Stimulated activated CD4-positive, alpha-beta T cell treated with anti-CD3 and anti-CD28 coated beads, Interleukin-1b, Interleukin-23, amount 100 ng/mL, for 48 hours (primary cell): ENCODE measurements at places on chromosomes 12 and 14.

DNA sequence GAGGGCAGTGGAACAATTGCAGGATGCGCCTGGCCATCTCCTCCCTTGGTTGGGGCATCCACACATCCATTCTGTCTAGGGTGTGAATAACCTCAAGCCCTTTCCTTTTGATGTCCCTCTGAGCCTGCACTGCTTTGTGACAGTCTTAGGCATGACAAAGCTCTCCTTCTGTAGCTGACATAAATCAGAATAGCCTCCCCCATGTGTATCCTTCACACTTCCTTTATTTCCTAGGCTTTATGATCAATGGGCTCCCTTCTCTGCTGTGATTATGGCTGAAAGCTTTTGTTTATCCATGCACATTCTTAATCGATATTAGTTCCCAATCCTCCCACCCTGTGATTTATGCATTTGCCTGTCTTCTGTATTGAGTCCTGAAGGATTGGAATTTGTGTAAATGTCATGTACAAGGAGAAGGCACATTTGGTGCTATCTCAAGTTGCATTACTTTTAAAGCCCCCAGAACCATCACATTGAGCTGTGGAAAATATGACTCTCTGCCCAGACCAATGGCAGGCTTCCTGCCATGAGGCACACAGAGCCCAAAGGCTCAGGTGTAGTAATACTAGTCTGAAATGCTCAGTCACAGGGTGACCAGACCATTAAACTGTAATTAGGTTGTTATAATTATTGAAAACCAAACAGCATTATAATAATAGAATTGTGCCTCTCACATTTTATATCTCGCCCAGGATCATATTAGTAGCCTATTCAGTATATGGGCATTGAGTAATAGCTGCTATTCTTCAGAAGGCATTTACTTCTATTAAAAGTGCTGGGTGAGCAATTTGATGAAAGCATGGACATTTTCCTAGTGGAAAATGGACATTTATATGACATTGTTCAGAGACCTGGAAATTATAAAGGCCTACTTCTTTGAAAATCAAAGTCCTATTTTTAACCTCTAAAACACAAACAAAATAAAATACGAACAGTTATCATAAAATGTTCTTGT is 14.0 kb downstream of the EMP1 start:
- DNase-seq = no peak

DNA sequence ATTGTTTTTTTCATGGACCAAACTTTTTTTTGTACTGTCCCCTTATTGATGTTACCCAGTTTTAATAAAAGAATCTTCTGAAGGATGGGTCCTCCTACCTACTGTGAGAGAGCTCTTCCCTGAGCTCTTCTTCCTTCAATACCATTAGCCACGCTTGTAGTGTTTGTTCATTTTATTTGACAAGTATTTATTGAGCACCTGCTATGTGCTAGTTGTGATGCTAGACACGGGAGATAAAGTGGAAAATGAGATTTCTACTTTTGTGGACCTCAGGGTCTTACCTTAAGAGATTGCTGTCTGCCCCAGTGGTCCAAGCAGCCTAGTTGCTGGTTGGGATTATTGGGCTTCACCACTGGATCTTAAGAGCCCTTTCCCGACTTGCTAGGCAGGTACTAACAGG is 3.2 kb upstream of the GPD1 start:
- DNase-seq = no peak

DNA sequence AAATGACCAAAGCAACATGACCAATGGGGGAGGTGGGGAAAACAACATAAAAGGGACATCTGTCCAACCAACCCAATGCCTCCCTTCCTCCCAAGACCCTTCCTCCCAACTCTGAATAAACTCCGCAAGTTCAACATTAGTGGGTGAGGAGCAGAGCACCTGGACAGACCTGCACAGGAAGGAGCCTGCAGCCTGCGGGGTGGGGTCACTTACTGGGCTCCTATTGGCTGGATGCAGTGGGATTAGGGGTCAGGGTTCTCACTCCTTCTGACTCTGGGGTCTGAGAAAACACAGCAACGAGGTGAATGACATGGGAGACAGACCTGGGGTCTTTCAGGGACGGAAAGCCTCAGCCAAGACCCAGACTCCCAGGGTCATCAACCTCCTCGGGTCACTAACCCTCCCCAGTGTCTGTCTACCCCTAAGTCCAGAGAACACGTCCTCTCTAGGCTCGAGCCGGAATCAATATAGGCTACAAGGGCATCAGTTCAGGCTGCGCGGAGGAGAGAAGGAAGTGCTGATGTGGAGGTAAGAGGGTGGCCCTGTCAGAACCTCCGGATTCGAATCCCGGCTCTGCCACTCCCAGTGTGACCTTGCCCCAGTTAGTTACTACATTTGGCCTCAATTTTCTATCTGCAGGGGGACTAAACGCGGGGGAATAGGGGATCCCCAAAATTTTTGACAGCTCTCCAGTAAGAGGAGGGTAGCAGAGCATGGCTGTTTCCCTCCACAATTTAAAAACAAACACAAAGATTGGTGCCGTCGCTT is 860 bp downstream of the NDRG2 start:
- DNase-seq = no peak

DNA sequence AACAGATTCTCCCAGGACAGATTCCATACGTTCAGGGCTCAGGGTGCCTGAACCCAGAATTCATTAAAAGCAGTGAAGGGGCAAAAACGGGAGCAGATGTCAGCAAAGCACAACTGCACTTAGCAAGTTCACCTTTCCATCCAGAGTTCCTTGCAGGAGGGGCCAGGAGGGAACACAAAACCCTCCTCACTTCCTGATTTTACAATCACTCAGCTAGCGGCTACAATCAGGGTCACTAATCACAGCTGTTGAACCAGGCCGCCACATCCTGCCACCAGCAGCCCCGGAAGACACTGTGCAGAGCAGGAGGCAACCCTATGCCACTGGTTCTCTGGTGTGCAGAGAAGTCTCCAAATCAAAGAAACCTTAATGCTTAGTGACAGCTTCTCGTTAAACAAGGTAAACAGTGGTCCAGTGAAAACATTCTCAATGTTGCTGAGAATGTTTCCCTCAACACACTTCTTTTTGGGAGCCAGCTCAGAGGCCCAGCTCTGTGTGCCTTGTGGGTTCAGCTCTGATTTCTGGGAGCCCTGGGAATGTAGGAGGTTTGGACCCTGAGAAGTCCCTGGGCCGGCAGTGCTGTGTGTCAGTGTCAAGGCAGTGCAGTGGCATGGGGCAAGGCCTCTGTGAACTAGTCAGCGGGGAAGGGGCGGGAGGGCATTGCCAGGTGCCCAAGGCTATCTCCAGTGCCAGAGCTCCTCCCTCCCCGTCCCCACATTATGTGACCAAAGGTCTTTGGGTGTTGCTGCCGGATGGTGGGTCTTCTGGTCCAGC is 54.5 kb downstream of the VCPKMT start:
- peak; percentile 65 for DNase-seq

DNA sequence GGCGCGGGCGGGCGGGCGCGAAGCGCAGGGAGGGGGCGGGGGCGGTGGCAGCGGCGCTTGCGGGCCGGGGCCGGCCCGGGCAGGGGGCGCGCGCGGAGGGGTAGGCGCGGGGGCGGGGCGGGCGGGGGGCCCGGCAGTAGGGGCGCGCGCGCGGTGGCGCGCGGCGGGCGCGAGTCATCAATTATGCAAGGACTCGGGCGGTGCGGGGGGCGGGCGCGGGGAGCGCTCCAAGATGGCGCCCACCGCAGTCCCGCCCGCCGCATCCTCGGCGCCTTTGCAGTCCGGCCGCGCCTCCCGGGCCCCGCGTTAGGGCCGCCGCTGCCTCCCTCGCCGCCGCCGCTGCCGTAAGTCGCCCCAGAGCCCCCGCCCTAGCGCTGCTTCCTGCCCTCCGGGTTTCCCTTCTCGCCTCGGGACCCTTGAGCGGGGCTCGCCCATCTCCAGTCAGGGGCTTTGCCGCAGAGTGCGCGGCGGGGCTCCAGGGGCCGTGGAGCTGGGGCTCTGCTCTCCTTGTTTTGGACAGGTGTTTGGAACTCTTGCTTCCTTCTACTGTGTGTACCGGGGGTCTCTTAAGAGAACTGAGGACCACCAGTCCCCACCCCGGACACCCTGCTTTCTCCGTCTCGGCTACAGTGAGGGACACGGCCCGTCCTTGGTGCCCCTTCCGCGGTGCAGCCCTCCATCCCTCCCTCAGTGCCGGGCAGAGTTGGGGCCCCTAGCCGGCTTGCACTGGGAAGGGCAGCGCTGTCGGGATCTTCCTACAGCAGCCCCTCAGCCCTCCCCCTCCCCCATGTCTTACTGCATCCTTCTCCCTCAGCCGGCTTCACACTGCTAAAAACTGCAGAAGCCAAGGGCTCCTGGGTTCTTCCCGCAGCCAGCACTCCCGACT is at the start of gene SCN8A:
Gene SCN8A, plus strand, starts transcription at position 218 of the 886 bp plus-strand sequence. CDS start 71,585 bp downstream, outside the sequence.
- peak; percentile 27 for DNase-seq

DNA sequence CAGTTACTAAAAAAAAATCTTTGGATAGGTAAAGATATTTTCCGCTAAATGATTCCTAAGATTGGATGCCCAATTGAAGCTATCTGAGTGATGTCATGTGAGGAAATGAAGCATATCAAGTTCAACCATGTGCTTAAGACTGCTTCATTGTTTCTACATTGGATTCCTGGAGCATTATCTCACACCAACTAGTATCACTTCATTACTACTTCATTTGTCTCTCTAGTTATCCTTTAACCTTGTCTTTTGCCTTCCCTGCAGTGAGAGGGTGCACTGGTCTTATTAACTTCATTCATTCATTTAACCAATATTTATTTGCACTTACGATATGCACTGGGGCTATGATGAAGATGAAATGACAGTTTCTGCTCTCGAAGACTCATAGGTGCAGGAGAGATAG is 198.1 kb downstream of the SLC38A4 start:
- DNase-seq = no peak

DNA sequence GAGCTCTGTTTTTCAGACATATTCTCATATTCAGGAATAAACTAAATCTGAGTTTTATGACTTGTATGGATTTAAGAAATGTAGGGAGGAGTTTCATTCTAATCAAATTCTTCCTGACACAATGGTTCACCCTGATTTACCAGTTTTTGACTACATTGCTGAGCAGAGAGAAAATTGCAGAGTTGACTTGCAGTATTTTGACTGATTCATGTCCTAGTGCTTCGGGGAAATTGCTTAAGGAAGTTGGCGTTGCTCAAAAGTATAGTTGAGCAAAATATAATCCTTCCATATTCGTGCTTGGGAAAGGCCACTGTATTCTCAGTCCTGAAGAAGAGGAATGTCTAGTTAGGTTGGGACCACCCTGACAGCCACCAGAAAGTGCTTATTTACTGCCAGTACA is 1.3 kb upstream of the TWF1 start:
- DNase-seq = no peak

- no peak for DNase-seq
Measured at GRCh38 chr12:58106195-58106594, 164.8 kb downstream of the ATP23 start.

GRCh38 chr12:58833853-58834252 is 86.5 kb downstream of the LRIG3 start:
- no peak for DNase-seq

DNA sequence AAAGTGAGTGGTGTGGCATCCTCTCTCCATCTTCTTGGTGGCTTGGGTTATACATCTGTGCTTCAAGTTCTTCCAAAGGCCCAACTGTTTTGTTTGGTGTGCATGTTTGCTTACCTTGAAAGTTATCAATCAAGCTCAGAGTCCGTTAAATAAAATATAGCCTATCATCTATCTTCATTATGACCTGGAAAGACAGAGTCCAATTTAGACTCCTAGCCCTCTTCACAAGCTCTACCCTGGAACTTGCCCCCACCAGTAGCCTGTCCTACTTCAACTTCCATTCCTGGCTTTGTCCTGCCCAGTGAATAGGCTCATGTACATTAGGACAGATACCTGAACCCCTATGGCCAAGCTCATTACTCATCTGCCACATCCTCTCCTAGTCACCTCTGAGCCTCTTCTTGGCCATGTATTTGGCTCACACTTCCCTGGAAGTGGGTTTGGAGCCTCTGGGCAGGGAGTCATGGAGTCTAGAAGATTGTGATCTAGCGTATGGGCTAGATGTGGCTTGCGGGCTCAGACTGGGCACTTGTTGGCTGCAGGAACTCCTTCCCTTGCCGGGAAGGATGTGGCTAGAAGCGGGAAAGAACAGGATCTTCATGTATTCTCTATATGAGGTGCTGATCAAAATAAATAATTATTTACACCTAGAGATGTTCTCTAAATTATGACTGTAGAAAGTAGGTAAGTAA is 6.4 kb upstream of the SSTR1 start:
- DNase-seq = no peak

GRCh38 chr12:31887109-31887811 is 72.0 kb upstream of the RESF1 start:
- no peak for DNase-seq

GRCh38 chr12:47886510-47887240 is 18.1 kb downstream of the VDR start:
- DNase-seq = no peak

GRCh38 chr14:77804592-77804991 is 4.7 kb downstream of the ADCK1 start:
- peak; percentile 30 for DNase-seq

- no peak for DNase-seq
Measured at GRCh38 chr12:3061059-3061458, 16.1 kb upstream of the TSPAN9 start.

DNA sequence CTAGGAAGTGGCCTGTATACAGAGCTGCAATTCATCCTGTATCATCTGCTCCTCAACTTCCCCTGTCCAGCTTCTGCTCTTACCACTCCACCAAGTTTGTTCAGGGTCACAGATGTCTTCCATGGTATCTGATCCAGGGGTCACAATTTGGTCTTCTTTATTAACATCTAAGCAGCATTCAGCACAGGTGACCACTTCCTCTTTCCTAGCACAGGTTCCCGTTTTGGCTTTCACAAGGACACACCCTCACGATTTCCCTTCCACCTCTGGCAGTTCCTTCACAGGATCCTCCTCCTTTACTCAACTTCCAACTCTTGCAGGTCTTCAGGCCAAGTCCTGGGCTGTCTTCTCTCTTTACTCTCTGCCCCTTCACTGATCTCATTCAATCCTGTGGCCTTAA is 93.6 kb downstream of the TTC7B start:
- DNase-seq = no peak

GRCh38 chr12:80589077-80589476 is 118.4 kb upstream of the MYF6 start:
- no peak for DNase-seq

DNA sequence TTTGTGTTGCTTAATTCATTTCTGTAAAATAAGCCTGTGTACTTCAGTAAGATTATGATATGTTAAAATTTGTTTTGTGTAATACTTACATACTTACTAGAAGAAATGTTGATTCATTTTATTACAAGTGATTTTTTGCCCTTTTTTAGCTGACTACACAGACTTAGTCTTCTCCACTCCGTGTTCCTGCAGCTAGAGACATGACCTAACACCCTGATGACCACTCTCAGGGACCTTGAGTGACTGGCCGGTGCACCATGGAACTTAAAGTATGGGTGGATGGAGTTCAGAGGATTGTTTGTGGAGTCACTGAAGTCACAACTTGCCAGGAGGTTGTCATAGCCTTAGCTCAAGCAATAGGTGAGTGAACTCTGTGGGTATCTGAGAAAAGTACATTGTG is 69.8 kb downstream of the BHLHE41 start:
- DNase-seq = no peak
